T-cell (primary cell): ENCODE measurements at places on chromosomes 13 and 19.
A peak's percentile ranks its signal among the peaks of the same experiment; 100 is the strongest.

- DNase-seq, result no peak
Measured at GRCh38 chr13:108126056-108126455, 89.3 kb downstream of the LIG4 start.

DNA sequence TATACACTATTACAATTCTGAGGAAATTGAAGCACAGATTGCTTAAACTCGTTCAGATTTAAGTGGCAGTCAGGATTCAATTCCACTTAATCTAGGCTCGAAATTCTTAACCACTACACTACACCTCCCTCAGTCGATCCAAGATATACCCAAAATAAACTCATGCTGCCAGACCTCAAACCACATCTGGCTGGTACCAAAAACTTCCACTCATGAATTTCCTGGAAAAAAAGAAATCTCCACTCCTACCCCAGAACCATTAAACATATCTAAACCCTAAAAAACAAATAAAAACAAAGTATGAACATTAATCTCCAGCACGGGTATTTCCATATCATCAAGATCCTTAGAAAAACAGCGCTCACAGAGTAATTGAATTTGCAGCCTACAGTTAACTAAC lies 1.1 kb downstream of the ZFP30 start:
- no peak for DNase-seq

DNA sequence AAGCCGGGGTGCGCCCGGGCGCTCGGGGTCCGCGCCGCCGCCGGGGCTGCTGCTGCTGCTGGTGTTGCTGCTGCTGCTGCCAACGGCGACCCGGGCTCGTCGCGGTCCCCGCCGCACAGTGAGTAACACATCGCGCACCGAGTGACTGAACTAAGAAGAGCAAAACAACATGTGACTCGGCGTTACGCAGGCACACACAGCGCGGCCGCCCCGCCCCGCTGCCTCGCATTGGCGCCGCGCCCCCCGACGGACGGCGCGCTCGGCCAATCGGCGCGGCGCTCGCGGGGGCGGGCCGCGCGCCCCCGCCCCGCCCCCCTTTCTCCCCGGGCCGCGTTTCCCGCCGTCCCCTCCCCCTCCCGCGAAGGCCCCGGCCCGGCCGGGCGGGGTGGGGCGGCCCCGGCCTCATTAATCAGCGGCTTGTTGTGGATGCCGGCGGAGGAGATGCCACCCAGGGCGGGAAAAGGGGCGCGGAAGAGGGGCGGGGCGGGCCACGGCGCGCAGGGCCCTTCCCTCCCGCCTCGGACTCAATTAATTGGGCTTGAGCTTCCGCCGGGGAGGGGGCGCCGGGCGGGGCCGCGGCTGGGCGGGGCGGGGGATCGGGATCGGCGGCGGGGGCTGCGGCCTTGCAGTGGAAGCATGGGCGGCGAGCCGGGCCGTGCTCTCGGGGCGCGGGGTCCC lies at the start of gene IRS2:
Gene IRS2, minus strand, starts transcription at position 127 of the 678 bp plus-strand sequence. CDS start 530 bp downstream, outside the sequence.
- DNase-seq, result peak; percentile 92

GRCh38 chr19:38839816-38840582 lies 8.4 kb upstream of the ECH1 start:
- DNase-seq, result no peak

- no peak for DNase-seq
Measured at GRCh38 chr19:4976401-4977298, 7.7 kb downstream of the KDM4B start.

- DNase-seq, result no peak
Measured at GRCh38 chr13:49587311-49587847, 2.0 kb upstream of the RCBTB1 start.

- no peak for DNase-seq
Measured at GRCh38 chr13:108315273-108315672, 45.8 kb downstream of the TNFSF13B start.

GRCh38 chr19:53333066-53333462 lies 485 bp upstream of the ZNF845 start:
- DNase-seq, result peak; percentile 37

DNA sequence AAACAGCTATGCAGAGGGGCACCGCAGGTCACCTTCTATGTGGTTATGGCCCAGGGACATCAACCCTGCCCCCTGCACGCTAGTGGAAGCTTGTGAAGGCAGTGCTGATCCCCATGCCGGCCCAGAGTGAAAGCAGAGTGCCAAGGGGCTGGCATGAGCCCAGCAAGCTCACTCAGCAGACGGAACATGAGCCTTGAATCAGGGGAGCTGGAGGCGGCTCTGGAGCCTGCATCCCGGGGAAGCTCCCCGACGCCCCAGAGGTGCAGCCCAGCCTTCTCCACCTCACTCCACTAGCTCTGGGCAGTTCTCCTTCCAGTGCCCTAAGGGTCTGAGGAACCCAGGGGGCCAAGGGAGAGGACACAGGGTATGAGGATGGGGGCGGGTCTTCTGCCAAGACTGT lies 19.0 kb upstream of the ISYNA1 start:
- no peak for DNase-seq

DNA sequence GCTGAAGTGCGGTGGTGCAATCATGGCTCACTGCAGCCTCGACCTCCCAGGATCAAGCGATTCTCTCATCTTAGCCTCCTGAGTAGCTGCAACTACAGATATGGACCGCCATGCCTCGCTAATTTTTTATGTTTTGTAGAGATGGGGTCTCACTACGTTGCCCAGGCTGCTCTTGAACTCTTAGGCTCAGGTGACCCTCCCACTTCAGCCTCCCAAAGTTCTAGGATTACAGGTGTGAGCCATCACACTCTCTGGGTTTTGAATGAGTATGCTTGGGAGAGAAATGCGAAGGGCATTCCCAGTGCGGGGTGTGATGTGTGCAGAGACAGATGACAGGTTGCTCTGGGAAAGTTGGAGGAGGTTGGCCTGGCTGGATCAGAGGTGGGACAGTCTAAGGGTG lies 49.0 kb downstream of the RYR1 start:
- no peak for DNase-seq

- no peak for DNase-seq
Measured at GRCh38 chr13:28558567-28558966, 63.6 kb upstream of the FLT1 start.

DNA sequence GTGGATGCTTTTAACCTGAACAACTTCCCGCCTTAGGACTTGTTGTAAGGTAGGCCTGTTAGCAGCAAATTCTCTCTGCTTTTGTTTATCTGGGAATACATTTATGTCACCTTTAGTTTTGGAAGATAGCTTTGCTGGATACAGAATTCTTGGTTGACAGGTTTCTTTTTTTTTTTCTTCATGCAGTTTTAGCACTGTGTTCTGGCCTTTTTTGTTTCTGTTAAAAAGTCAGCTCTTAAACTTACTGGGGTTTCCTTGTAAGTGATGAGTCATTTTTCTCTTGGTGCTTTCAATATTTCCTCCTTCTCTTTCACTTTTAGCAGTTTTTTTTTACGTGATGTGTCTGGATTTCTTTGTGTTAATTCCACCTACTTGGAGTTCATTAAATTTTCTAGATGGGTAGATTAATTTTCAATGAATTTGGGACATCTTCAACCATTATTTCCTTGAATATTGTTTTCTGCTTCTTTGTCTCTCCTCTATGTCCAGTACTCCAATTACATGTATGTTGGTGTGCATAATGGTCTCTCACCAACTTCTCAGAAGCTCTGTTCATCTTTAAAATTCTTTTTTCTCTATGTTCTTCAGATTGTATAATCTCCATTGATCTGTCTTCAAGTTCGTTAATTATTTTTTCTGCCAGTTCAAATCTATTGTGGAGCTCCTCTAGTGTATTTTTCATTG lies 188.2 kb upstream of the ZNF536 start:
- no peak for DNase-seq

GRCh38 chr13:100045355-100045754 lies 43.5 kb upstream of the PCCA start:
- DNase-seq, result no peak

DNA sequence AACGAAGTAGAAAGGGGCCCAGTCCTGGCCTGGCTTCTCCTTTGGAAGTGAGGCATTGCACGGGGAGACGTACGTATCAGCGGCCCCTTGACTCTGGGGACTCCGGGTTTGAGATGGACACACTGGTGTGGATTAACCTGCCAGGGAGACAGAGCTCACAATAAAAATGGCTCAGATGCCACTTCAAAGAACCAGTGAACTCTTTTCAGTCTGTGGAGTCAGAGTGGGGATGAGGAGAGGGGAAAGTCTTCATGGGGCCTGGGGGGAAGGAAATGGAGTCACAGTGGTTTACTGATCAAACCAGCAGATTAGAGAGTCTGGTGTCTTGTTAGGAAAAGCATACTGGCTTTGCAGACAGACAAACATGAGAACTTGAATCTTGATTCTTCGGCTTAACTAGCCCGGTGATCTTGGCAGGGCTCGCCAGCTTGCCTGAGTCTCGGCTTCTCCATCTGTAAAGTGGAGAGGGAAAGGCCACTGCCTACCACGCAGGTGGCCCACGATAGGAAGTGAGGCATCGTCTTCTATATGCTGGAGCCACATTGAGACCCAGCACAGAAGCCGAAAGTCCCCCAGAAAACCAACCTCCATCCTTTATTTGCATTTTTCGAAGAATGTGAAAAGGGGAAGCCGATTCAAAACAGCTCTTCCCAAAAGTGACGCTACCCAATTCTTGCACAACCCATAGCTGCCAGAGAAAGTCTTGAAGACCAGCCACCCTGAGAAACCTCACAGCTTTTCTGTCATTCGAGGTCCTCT lies at the start of gene FFAR1:
Gene FFAR1, plus strand, starts transcription at position 732 of the 759 bp plus-strand sequence. CDS start 3,650 bp downstream, outside the sequence.
- DNase-seq, result no peak

GRCh38 chr13:48000559-48001113 lies 437 bp downstream of the SUCLA2 start:
- DNase-seq, result no peak

DNA sequence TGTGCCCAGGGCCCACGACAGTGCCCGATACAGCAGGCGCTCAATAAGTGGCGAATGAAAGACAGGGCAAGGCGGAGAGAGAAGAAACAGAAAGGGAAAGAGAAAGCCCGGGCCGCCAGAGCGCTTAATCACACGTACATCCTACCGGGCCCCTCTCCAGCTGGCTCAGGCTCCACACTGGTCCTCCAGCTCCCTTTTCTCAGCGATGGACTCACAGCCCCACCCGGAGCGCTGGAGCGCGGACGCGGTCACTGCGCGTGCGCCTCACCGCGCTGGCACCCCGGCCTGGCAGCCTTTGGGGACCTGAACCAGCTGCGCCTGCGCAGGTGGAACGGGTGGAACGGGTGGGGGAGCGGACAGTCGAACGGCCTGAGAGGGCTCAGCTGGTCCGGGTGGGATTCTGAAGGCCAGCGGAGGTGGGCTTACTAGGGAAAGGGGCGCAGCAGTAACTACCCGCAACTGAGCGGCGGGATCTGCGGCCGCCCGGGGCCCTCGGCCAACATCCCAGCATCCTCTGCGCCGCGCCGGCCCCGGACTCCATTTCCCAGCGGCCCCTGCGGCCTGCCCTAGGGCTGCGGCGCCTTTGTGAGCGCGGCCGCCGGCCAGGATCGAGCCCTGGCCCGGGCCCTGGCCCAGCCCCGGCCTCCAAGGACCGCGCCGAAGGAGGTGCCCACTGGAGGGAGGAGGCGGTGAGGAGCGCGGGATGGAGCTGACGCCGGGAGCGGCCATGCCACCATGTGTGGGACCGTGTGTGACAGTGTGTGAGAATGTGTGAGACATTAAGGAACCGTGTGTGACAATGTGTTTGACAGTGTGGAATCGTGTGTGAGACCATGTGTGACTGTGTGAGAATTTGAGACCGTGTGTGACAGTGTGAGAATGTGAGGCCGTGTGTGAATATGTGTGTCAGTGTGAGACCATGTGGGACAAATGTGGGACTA lies at the start of gene ZNF583:
Gene ZNF583, plus strand, starts transcription at position 569 of the 941 bp plus-strand sequence. CDS start 2,783 bp downstream, outside the sequence.
- DNase-seq, result peak; percentile 85

DNA sequence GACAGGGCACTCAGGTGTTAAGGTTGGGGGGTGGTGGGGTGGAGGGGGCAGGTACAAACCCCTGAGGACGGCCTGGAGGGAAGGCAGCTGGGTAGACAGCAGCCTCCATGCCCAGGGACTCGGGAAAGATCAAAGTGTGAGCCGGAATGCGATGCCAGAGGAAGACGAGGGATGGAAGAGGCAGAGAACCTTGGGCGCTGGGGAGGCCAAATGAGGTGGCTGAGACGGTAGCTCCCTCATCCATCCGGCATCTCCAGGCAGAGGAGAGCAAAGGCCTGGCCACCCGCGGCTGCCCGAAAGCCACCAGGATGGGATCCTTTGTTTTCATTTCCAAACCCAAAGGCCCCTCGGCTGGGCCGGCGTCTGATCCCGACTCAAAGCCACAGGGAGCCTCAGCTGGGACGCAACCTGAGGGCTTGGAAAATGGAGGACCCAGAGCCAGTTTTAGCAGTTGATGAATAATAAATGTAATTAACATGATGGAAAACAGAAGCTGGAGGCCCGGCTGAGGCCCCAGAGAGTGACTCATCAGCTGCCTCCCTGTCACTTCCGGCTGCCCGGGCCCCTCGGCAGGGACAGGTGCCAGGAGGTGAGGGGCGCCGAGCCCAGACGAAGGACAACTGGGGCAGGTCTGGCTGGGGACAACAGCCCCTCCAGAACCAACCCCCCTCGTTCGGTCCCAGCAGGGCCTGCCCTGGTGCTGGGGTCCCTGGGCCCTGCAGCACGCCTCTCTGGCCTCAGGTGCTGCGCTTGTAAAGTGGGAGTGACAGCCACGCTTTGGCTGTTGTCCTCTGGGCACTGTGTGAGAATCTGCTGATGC lies 61.6 kb downstream of the CEBPG start:
- DNase-seq, result no peak

GRCh38 chr19:28934631-28935030 lies 278.3 kb downstream of the UQCRFS1 start:
- no peak for DNase-seq

DNA sequence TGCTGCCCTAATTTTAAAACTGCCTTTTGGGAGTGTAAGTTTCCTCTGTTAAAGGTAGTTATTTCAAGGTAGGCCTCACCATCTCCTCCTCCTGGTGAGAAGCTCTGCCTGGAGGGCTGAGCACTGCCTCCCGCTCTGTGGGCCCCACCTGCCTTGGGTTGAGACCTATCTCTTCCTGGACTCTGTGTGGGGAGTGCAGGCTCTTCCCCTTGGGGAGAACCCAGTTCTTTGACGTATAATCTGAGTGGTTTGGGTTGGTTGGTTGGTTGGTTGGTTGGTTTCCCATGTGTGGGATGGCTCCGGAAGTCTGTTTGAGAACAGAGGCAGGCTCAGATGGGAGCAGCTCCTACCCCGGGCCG lies 39.1 kb downstream of the ACTN4 start:
- DNase-seq, result peak; percentile 20

GRCh38 chr13:84934911-84935310 lies 864.3 kb downstream of the SLITRK6 start:
- DNase-seq, result no peak

GRCh38 chr19:4971424-4971793 lies 2.5 kb downstream of the KDM4B start:
- no peak for DNase-seq

DNA sequence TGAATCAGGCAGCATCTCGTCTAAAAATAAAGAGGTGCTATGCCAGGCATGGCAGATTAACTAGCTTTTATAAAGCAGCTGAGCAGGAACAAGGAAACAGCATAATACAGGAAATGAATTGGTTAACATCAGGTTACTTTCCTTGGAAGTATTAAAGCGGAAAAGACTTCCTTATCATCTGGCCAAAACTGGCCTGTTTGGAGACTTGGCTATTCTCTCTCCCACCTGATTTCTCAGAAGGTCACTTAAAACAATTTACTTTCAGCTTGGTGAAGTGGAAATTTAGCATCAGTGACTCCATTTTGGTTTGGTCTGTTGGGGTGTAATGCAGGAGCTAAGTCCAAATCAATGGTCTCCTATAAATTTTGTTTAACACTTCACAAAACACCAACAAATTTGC lies 191.6 kb downstream of the NUFIP1 start:
- no peak for DNase-seq

- DNase-seq, result no peak
Measured at GRCh38 chr13:54175466-54175865, 1146.9 kb downstream of the OLFM4 start.

GRCh38 chr13:75395901-75396300 lies 86.1 kb downstream of the TBC1D4 start:
- no peak for DNase-seq

- DNase-seq, result no peak
Measured at GRCh38 chr13:52377898-52378297, 28.1 kb downstream of the THSD1 start.
